ENCODE measurements at places on chromosomes 11 and 22.

DNA sequence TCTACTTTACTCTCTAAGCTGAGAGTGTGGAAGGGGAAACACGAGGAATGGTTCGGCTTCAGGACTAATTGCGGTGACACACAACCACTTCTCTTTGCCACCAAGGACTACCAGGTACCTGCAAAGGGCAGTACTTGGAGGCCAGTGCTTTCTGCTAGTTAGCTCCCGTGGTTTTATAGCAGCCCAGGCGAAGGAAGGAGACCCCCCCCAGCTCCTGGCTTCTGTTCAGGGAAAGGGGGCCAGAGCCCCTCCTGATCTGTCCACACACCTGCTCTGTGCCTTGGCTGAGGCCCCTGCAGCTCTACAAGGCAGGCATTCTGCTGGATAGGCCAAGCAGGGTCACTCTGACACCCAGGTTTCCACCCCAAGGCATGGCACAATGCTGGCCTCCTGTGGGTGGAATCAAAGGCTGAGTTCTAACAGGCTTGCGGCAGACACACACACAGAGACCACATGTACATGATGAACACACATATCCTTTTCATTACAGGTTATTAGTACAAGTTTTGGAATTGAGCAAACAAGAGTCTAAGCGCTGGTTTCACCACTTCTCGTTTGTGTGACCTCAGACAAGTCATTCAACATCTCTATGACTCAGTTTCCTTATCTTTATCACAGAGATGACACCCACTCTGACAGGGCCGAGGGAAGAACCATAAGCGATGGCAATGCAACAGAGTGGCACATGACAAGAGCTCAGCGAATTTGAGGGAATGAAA is 7.5 kb downstream of the SERPIND1 start:
- no peak for DNase-seq

GRCh38 chr11:60428517-60428916 is 855 bp upstream of the MS4A5 start:
- DNase-seq: no peak

DNA sequence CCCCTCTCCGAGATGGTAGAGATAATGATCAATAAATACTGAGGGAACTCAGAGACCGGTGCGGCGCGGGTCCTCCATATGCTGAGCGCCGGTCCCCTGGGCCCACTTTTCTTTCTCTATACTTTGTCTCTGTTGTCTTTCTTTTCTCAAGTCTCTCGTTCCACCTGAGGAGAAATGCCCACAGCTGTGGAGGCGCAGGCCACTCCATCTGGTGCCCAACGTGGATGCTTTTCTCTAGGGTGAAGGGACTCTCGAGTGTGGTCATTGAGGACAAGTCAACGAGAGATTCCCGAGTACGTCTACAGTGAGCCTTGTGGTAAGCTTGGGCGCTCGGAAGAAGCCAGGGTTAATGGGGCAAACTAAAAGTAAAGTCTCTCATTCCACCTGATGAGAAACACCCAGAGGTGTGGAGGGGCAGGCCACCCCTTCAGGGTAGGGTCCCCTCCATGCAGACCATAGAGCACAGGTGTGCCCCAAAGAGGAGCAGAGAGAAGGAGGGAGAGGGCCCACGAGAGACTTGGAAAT is 43.2 kb downstream of the IGLL1 start:
- no peak for DNase-seq

DNA sequence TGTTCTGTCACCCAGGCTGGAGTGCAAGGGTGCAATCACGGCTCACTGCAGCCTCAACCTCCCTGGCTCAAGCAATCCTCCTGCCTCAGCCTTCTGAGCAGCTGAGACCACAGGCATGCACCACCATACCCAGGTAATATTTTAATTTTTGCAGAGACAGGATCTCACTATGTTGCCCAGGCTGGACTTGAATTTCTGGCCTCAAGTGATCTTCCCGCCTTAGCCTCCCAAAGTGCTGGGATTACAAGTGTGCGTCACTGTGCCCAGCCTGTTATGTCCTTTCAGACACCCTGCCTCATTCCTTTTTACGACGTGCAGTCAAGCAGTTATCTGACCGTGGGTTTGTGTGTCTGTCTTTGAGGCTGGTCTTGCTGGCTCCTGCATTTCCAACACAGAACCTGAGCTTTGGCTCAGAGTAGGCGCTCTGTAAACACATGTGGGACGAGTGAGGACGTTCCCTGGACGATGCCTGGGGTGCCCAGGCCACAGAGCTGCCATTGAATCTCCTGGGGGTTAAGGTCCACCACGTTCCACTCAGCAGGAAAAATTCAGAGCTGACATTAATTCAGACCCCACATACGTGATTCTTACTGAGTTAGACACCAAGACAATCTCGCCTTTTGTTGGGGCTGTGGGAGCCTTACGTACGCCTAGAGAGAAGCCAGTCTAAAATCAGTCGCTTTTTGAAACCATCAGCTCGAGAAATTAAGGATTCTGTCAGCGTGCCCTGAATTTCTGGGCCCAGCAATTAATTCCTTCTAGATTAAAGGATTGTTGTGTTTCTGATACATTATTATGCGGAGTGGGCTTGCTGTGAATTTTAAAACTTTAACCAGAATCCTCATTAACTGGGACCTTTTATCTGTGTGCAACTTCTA is 21.5 kb upstream of the EMID1 start:
- no peak for DNase-seq

- DNase-seq: no peak
Observed at GRCh38 chr11:8251616-8252295, 11.9 kb downstream of the LMO1 start.

DNA sequence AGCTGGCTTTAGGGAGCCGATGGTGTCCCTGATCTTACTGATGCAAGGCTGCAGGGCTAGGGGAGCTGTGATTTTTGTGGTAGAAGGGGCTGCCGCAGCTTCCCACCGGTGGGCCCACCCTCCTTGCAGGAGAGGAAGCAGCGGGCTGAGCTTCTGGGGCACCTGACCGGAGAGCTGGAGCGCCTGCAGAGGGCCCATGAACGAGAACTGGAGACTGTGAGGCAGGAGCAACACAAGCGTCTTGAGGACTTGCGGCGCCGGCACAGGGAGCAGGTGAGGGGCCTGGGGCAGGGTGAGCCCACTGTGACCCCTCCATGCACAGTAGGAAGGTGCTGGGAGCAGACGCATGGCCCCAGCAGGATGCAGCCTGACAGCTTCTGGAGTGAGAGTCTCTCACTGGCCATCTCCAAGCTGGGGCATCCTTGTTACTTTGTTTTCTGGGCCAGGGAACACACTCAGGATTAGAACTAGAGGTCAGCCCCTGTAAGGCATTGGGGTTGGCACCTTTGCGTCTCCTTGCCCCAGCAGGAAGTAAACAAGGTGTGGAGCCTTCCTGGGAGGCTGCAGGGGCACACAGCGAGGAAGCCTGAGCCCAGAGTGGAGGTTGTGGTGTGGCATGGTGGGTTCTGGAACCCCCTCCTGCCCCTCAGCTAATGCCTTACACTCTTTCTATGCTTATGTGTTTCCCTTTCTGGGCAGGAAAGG is 66.7 kb downstream of the CEP164 start:
- DNase-seq: no peak

DNA sequence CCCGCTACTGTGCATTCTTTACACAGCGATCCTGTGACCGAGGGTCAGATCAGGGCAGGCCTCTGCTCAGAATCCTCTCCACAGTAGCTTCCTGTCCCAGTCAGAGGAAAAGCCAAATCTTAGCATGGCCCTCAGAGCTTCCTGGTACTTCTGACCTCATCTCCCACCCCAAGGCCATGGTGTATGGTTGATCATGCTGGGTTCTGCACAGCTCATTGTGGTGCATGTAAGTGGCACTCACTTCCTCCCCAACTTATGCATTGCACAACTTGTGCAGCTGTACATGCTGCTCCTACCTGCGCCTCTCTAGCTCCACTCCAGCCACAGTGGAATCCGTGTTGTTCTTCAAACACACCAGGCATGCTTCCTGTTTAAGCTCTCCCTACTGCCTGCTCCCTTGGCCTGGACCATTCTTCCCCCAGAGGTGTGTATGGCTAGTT is 20.3 kb downstream of the BMAL1 start:
- no peak for DNase-seq
